NCI-H2029 treated with DMSO at 0.1 percent for 48 hours (cell line): ENCODE measurements at places on chromosomes 16 and 17.

- no peak for DNase-seq
These were observed 55.6 kb upstream of the GCSH start for GRCh38 chr16:81151648-81152310.

DNA sequence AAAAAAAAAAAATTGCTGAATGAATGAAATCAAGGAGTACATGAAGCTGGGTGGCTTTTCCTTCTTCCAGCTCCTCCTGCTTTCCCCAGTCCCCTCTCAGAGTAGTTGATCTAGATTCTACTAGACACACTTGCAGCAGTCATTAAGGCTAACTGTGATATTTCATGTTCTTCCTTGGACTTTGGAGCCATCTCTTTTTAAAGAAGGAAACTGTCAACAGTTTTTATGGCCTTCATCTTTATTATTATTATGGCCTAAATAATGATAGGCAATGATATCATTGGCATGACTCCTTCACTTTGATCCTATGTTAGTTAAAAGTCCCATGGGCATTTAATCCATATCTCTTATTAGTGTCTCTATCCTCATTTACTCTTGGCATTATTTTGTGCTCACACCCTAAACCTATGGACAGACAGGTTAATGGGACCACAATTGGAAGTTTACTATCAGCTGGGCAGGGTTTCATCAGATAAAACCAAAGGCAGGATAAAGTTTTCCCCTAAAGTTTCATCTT, 9.7 kb downstream of the C17orf78 start:
- no peak for DNase-seq

GRCh38 chr16:31862761-31863160, 10.8 kb upstream of the ZNF267 start:
- no peak for DNase-seq

DNA sequence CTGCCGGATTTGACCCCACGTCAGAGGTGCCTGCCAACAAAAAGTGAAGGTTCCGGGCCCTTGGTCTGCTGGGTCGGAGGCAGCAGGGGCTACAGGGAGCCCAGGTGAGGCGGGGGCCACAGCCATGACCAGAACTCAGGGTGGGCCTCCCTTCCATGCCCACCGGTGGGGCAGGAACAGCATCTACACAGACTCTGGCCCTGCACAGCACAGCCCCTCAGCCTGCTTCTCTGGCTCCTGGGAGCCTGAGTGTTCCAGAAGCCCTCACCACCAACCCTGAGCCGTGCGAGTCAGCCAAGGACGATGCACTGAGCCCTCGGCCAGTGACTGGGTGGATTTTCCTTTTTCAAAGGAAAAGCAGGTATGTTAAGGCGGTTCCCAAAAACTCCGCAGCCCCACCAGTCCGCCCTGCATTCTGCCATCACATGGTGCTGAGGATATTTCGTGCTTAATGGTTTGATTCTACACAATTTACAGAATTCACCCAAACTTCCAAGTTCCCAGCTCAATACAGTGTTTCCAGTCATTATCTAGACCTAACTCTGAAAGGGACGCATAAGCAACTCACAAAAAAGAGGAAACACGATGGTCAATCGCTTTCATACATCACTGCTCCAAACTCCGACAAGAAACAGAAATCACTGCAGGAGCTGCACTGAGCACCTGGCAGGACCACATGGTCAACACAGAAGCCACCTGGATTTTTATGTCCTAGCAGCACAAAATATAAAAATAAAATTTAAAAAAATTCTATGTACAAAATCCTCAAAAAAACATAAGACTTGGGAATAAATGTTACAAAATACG, 19.4 kb upstream of the C16orf95 start:
- no peak for DNase-seq

- no peak for DNase-seq
These were observed 129.6 kb upstream of the CDH13 start for GRCh38 chr16:82497139-82497538.

DNA sequence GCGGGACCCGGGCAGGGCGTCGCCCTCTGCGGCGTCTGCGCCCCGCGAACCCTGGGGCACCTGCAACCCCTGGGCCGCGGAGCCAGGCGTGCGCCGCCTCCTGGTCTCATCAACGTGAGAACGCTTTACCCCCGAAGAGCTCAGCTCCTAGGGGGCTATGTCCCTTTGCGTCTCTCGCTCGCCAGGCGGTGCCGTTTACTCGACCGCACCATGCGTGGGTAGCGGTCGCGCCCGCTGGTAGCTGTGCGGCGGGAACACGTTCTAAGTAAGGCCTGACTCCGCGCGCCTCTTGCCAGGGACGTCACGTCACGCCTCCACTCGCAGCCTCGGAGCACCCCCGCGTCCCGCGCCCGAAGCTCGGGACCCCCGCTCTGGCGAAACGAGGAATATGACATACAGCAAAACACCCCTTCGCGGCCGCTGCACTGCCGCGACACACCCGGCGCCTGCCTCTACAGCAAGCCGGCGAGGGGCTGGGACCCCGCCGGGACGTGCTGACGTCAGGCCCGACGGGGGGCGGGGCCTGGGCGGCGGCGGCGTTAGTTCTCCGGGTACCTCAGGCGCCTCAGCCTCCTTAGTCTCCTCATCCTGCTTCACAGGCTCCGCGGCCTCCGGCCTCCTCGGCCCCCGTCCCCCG, at the start of gene RAB11FIP3:
TSS of gene RAB11FIP3 (plus strand) at position 568 of the 637 bp plus-strand sequence. CDS start 358 bp downstream, outside the sequence.
- no peak for DNase-seq

- no peak for DNase-seq
These were observed 30.9 kb upstream of the ABCA3 start for GRCh38 chr16:2371421-2371820.

GRCh38 chr17:1434150-1434549, 21.9 kb downstream of the CRK start:
- no peak for DNase-seq

DNA sequence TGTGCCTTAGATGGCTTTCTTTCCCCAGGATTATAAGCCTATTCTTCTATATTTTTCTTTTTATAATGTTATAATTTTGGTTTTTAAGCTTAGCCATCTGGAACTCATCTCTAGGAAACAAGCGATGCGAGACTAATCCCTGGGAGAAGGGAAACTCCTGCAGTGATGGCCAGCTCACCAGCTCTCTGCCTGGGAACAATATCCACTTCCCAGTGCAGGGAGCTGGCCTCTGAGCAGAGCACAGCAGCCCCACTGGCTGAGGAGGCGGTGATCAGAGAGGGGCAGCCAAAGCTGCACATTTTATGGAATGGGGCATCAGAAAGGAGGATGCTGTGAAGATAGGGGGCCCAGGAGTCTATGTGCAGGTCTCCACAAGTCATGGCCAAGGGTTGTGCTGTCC, 183.3 kb downstream of the LGALS9B start:
- DNase-seq = no peak

DNA sequence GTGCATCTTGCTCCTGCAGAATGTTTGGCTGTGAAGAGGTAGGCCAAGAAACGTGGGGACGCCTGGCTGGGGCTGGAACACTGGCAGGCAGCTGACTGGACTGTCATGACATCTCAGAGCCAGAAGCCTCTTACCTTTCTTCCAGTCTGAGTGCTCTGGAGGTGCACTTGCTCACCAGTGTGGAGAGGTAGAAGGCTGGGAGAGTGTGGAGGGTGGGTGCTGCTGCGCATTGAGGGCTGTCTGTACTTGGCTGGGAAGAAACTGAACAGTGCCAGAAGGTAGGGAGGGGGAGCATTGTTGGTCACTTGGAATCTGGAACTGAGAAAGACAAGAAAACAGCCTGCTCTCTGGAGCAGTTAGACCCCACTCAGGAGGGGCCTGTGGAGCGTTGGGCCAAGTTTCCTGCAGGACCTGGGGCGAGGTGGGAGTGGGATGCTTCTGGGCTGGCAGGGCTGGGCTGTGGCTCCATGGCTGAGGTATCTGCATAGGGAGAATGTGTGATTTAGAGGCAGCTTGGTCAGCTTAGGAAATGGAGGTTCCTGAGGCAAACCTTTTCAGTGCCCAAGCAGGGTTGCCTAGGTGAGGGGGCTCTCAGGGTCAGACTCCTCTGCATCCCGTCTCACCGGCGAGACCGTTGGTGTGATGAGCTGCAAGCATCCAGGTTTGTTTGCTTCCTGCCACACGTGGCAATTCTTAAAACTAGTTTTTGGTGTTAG, 55.1 kb downstream of the KSR1 start:
- DNase-seq = no peak

DNA sequence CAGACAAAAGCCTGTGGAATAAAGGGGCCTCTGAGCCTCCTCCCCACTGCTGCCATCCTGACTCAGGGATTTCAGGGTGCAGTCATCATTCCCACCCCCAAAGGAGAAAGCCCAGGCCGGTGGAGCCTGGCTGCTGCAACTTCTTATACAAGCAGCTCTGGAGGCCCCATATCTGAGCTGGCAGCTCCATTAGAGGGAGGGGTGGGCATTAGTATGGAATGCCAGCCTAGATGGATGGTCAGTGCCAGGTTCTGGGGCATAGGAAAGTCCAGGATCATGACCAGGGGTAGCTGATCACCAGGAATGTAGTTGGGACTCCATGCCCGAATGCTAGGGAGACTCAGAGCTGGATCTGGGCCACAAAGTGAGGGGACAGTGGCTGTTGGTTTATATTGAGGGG, 581.0 kb downstream of the KCNJ18 start:
- DNase-seq = no peak

DNA sequence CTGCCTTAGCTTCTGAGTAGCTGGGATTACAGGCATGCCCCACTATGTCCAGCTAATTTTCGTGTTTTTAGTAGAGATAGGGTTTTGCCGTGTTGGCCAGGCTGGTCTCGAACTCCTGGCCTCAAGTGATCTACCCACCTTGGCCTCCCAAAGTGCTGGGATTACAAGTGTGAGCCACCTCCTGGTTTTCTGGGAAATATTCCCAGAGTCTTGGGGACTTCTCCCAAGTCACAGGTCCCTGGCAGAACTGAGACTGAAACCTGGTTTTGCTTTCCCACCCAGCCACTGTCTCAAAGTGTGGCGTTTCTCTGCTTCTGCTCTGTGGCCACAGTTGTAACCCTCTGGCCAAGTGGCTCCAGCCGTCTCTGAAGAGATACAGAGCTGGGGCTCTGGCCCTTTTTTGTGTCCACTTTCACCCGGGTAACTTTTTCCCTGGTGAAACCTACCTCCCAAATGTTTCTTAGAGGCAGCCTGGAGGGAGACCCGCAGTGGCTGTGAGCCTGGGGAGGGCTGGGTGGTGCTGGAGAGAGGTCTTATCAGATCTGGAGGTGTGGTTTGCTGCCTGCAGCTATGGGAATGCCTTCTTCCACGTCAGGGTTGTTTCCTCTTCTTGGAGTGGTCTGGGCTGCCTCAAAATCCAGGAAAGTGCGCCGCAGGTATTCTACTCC, 5.1 kb downstream of the KSR1 start:
- no peak for DNase-seq

- no peak for DNase-seq
These were observed 5.3 kb downstream of the NKIRAS2 start for GRCh38 chr17:42025191-42025579.

- no peak for DNase-seq
These were observed 14.6 kb upstream of the SREBF1 start for GRCh38 chr17:17851103-17852002.

- DNase-seq = no peak
These were observed 11.9 kb downstream of the SBK1 start for GRCh38 chr16:28304214-28304613.
